ENCODE measurements at places on chromosomes 4 and X.

DNA sequence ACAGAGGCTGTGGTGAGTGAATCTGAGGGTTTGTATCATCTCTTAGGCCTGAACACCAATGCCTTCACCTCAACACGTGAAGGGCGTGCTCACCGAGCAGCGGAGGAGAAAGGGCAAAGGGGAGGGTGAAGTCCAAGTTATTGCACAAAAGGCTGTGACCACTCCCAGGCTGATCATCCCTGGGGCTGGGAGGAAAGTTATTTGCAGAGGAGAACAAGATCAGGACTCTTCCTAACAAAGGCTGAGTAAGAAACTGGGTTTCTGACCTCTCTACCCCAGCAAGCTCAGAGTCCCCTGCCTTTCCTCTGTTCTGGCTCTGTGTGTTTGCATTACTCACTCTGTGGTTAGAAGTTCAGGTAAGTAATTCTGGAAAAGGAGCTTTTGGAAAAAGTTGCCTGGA, 366.3 kb upstream of the CXorf51A start:
- no peak for DNase-seq

GRCh38 chr4:57148177-57148576, 38.0 kb upstream of the IGFBP7 start:
- DNase-seq = no peak

DNA sequence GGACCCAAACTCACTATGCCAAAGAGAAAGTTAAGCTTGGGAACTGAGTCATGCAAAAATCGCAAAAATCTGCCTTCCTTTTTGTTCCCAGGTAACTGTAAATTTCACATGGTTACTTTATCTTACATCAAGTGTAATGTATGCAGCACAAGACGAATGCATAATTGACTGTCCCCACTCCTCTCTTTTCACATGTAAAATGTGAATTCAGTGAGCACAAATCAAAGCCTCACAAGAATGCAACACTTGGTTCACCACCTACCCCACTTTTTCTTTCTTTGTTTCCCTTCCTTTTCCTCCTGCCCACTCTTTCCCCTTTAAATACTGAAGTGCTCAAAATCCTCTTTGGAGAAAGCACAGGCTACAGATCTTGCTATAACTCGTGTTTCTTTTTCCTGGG, 53.2 kb downstream of the MAGED4B start:
- no peak for DNase-seq

GRCh38 chr4:110567214-110567613, 55.7 kb downstream of the PITX2 start:
- DNase-seq = no peak

All from stimulated activated CD4-positive, alpha-beta T cell treated with anti-CD3 and anti-CD28 coated beads, Interleukin-15, amount 100 ng/mL, for 48 hours (primary cell).